Inflammatory macrophage treated with lipopolysaccharide for 4 hours (primary cell): ENCODE measurements at places on chromosomes 13 and 19.

GRCh38 chr19:7676376-7676775, 514 bp upstream of the MCEMP1 start:
- DNase-seq: peak; percentile 87

GRCh38 chr19:14005349-14006084, 603 bp downstream of the RFX1 start:
- DNase-seq: peak; percentile 82

- no peak for DNase-seq
Measured at GRCh38 chr19:45331411-45331810, 8.7 kb upstream of the CKM start.

DNA sequence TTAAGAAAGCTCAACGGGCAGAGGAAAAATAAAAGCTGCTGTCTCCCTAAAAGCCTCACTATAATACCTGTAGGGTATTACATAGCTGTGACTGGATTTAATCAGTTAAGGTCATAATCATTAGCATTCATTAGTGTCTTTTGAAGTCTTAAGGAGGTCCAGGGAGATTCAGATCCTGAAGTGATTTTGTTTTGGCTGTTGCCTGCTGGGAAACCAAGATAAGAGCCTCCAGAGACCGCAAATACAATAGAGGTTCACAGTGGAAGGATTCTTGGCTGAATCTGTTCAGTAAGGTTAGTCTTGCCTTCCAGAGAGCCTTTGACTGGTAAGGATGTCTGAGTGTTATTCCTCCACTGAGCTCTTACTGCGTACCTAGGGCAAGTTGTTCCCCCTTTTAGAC, 54.0 kb upstream of the TNFRSF19 start:
- no peak for DNase-seq

DNA sequence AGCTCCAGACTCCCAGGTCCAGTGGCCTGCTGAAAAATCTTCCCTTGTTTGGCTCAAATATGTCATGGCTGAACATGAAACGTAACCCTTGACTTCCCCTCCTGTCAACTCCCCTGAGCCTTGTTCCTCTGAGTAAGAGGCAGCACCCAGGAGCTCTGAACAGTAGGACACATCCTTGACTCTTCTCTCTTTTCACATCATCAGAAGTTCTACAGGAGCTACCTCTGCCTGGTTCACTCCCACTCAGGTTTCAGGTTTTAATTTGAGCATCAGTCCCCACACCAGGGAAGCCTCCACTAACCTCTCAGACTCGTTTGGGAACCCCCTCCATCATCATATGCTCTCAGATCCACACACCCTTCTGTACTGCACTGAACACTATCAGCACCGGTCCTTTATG, 30.3 kb downstream of the ZNF823 start:
- DNase-seq: no peak

GRCh38 chr19:39296055-39296645, at the start of gene IFNL1:
Gene IFNL1 (plus strand): TSS chr19:39296407. CDS start chr19:39296422, 15 bp downstream.
- DNase-seq: peak; percentile 18

DNA sequence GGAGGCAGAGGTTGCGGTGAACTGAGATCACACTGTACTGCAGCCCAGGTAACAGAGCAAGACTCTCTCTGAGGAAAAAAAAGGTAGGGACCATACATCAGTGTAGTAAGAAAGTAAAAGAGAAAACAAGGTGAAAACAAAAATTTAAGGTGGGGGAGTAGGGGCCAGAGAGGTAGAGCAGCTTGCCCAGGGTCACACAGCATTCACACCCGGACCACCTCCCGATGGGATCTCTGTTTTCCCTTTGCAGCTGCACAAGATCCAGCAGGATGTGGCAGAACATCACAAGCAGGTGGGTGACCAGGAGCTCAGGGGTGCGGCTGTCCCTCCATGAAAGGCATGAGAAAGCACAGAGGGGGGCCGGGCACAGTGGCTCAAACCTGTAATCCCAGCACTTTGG, 4.5 kb downstream of the TLE6 start:
- no peak for DNase-seq

GRCh38 chr13:110259651-110260050, 47.3 kb downstream of the COL4A1 start:
- no peak for DNase-seq

- DNase-seq: no peak
Measured at GRCh38 chr19:42333975-42334696, 8.7 kb downstream of the MEGF8 start.

GRCh38 chr13:100940658-100941057, 266.1 kb upstream of the TMTC4 start:
- DNase-seq: no peak

DNA sequence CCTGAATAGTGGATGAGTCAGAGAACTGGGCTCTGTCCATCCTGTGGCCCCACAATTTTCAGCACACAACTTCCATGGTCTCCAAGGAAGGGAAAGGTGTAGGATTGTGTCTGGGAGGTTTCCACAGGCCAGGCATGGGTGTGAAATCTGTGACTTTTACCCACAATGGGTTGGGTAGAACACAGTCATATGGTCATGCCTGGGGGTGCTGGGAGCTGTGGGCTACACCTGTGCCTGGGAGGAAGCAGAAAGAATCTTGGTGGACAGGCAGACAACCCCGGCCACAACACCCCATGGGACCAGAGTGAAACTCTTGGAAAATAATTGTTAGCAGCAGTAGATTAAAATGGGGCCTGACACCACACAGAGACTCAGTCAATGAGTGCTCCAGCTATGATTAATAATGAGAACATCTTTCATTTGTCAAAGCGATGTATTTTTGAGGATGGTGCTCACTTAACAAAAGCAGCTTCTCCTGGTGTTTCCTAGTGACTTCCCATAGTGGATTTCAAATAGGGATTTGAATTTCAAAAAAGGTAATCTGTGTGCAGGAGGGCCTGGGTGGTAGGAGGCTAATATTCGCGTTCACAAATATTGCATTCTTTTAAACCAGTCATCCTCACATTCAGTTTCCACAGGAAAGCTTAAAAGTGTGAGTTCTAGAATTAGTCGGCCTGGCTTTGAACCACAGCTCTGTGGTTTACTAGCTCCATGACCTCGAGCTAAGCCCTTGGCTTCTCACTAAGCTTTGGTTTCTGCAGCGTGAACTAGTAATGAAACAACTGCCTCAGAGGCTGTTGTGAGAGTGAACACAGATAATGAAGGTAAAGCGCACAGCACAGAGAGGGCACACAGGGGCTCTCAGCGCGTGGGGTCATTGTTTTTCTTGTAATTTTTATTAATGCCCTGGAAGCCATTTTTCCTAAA, 89.3 kb upstream of the UQCRFS1 start:
- no peak for DNase-seq

DNA sequence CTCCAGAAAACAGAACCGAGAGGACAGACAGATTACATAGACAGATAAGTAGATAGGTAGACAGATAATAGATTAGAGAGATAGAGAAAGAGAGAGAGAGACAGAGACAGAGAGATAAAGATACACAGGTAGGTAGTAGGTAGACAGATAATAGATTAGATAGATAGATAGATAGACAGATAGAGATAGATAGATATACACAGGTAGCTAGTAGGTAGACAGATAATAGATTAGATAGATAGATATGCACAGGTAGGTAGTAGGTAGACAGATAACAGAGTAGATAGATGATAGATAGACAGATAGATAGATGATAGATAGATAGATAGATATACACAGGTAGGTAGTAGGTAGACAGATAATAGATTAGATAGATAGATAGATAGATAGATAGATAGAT, 10.1 kb downstream of the FFAR2 start:
- no peak for DNase-seq

GRCh38 chr13:92221916-92222315, 823.5 kb downstream of the GPC5 start:
- DNase-seq: no peak

DNA sequence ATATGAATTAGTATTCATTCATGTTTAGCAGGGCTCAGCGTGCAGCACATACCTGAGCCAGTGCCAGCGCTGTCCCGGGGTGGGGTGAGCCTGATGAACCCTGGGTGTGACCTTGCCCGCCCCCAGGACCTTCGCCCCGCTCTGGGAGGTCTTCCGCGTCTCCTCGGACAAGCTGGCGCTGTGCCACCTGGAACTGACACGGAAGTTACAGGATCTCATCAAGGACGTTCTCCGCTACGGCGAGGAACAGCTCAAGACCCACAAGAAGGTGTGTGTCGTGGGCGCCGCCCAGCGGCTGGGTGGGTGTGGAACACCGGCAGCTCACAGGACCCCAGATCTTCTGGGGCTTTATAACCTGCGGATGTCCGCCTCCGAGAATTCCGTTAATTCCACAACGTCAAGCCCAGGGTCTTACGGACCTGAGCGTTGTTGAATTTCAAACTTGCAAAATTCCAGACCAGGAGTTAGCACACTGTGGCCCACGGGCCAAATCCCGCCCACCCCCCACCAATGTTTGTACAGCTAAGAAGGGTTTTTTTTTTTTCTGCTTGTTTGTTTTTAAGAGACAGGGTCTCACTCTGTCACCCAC, 15.4 kb downstream of the FCHO1 start:
- peak; percentile 82 for DNase-seq

- no peak for DNase-seq
Measured at GRCh38 chr13:39675904-39676303, 20.4 kb downstream of the COG6 start.

DNA sequence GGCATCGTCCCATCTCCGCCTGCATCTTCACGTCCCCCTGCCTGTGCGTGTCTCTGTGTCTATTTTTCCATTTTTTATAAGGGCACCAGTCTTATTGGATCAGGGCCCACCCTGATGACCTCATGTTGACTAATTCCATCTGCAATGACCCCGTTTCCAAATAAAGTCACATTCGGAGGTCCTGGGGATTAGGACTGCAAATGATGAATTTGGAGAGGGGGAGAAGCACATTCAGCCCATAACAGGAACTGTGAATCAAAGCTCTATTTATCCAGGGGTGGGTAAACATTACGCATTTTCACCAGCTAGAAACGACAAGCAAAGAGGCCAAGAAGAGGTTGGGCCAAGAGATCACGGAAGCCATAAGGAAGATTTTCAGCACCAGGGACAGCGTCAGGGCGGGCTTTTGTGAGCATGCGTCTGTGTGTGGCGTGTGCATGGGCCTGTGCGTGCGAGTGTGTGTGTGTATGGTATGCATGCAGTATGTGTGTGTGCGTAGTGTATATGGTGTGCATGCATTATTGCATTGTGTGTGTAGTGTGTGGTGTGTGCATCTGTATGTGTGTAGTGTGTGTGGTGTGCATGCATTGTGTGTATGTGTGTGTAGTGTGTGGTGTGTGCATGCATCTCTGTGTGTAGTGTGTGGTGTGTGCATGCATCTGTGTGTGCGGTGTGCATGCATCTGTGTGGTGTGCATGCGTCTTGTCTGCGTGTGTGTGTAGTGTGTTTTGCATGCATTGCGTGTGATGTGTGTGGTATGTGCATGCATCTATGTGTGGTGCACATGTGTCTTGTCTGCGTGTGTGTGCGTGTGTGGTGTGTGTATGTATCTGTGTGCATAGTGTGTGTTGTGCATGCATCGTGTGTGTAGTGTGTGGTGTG, 19.6 kb downstream of the CELF5 start:
- peak; percentile 25 for DNase-seq

GRCh38 chr13:20714563-20715329, 11.2 kb downstream of the IL17D start:
- DNase-seq: no peak

DNA sequence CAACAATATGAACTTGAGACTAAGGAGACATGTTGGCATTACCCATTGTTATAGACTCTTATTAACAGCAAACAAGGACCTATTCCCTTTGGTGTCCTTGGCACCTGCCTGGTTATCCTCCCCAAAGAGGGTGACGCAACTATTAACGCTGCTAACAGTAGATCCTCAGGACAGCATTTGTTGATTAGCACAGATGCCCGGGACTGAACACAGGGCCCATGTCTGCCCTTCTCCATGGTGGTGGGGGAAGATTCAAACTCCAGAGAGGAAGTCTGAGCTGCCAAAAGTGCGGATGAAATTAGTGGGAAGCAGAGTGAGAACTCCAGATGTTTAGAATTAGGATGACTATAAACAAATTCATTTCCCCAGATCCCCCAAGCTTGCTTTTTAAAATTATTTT, 101.2 kb upstream of the RAP2A start:
- no peak for DNase-seq

- no peak for DNase-seq
Measured at GRCh38 chr19:41783612-41784011, 12.8 kb upstream of the CEACAM3 start.

DNA sequence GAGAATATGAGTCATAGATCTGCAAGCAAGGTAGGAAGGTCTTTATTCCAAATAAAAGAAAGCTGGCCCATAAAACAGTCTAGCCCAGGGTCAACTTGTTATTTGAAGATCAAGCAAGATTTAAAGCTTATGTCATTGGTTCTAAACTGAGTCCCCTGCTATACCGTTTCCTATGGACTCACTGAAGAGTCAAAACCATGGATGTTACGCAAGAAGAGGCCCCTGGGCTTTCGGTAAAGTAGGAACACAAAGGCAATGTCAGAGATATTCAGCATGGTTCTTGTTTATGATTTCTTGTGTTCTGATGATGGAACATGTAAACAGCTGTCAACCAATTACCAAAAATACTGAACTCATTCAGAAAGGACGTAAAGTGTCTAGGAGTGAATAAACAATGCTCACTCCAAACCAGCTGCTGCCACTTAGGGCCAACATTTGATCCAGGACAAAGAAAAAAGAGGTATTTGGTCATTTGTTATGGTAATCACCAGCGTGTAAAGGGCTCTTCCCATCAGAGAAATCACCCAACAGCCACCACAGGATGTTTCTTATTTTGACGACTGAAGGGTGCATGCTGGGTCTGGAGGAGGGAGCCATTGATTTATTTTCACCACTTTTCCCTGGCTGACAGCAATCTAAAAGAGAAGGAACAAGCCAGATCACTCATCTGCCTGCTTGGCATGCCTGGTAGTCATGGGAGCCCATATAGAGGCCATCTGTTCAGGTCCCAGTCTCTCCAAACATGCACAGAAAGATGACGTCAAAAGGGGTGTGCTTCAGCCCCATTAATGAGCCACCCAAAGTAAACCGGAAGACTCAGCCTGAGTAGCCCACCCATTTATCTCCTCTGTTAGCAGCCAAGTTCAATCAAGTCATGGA, 68.3 kb downstream of the FGF14 start:
- no peak for DNase-seq

GRCh38 chr19:3614858-3615505, 8.3 kb upstream of the TBXA2R start:
- no peak for DNase-seq

DNA sequence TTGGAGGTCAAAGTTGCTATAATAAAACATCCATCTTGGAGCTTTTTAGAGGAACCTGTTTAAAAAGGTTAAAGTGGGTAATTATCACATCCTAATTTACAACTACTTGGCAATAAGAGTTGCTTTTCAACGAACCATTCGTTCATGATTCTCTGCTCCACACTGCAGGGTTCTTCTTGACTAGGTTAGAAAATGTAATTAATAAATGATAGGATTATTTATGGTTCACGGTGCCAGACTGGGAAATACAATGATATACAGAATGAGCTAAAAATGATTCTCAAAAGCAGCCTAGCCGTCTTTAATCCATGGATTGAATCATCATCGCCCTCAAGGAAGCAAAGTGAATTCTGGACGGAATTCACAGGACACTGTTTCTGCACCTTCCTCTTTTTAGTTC, 291.2 kb downstream of the TEX29 start:
- no peak for DNase-seq

DNA sequence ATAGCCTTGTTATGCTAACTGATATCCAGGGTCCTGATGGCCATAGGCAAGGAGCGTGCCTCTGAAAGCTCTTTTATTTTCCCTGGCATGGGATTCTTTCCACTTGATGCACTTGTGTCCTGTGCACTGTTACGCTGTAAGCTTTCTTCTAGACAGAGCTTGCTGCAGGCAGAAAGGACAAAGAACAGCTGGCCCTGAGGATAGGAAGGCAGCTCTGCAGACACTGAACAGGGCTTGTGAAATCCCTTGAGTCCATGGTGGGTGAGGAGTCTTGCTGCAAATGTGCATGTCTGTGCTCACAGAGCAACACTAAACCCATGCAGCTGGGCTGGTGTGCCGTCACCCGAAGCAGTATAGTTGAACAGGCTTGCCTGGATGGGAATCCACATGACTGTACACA, 126.6 kb downstream of the AKAP11 start:
- no peak for DNase-seq
